ENCODE measurements at places on chromosomes 16 and 17.

- no peak for DNase-seq
Observed at GRCh38 chr16:66364117-66364958, 2.2 kb upstream of the CDH5 start.

- no peak for DNase-seq
Observed at GRCh38 chr17:72297326-72298115, 176.7 kb downstream of the SOX9 start.

GRCh38 chr16:89099905-89100304 is 6.3 kb downstream of the ACSF3 start:
- no peak for DNase-seq

GRCh38 chr17:41284043-41284442 is 8.5 kb downstream of the KRTAP9-7 start:
- no peak for DNase-seq

- no peak for DNase-seq
Observed at GRCh38 chr17:60926466-60927183, 249.0 kb downstream of the BCAS3 start.

GRCh38 chr17:65388911-65389310 is 172.5 kb downstream of the AXIN2 start:
- no peak for DNase-seq

DNA sequence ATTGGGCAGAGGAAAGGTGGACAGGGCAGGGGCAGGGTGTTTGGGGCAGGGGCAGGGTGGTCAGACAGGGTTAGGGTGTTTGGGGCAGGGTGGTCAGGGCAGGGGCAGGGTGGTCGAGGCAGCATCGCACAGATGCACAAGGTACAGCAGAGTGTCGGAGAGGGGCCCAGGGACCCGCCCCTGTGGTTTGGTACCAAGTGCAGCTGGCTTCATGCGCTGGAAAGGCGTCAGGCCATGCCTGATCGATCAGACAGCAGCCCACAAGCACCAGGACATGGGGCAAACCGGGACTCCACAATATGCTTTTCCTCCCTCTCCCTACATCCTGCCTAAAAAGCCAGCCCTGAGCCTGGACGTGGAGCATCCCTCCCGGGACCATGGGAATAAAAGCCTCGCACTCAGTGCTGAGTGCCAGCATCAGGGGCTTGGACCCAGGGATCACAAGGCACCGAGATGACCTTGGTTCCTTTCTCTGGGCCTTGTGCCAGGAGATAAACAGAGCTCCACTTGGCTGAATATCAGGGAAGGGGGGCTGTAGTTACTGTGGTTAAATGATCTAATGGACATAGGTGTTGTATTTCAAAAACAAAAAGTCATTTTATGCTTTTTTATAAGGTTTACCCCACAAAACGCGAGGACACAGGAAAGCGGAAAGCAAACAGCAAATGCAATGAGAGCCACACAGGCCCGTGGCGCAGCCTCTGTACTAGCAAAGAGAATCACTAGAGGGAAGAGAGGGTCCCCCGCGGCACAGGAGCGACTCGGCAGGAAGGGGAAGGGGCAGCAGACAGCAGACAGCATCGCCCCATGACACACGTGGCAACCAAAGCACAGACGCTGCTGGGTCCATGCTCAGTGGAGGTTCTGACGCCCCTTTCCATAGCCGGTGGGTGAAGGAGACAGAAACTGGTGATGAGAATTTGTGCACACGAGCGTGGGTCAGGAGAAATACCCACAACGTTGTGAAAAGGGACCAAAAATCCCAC is 5.3 kb upstream of the HEXD start:
- DNase-seq, result no peak
